GM03348 (cell line): ENCODE measurements at places on chromosomes 7 and 10.

DNA sequence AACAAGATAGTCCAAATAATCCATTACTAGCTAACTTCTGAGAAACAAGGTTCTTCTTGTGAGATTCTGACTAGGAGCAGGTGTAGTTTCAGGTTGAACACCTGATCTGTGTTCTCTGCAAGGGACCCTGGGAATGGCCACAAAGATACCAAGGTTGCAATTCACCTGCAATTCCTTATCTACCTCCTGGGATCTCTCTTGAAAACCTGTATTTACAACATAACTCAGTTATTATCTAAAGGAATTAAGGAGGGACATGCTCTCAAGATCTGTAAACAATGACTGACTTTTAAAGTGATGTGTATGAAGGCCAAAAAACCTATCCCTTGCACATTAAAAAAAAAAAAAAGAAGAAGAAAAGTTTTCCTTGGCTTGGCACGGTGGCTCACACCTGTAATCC lies 54.8 kb downstream of the ABLIM1 start:
- no peak for DNase-seq

- DNase-seq, result no peak
These were observed 362.9 kb downstream of the GFRA1 start for GRCh38 chr10:115909962-115910731.

- DNase-seq, result peak; percentile 50
These were observed 97.5 kb downstream of the UBE2H start for GRCh38 chr7:129855234-129855673.

GRCh38 chr10:52440612-52441285 lies 126.7 kb downstream of the DKK1 start:
- DNase-seq, result no peak

- no peak for DNase-seq
These were observed 81.8 kb downstream of the DIP2C start for GRCh38 chr10:607545-608185.

DNA sequence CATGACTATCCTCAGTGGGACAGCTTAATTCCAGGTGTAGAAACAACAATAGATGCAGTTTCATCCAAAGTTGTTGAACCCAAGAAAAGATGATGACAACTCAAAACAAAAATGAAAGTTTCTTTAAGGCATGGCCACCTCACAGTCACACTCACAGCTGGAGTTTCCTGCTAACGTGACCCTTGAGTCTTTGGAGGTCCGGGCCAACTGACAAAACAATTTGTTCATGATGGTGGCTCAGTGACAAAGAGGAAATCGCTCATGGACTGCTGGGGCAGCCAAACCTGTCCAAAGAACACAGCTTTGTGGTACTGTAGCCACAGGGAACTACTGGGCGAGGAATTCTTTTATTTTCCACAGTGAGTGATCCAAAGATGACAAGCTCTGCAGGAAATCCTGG lies 96.0 kb upstream of the JCAD start:
- DNase-seq, result no peak

DNA sequence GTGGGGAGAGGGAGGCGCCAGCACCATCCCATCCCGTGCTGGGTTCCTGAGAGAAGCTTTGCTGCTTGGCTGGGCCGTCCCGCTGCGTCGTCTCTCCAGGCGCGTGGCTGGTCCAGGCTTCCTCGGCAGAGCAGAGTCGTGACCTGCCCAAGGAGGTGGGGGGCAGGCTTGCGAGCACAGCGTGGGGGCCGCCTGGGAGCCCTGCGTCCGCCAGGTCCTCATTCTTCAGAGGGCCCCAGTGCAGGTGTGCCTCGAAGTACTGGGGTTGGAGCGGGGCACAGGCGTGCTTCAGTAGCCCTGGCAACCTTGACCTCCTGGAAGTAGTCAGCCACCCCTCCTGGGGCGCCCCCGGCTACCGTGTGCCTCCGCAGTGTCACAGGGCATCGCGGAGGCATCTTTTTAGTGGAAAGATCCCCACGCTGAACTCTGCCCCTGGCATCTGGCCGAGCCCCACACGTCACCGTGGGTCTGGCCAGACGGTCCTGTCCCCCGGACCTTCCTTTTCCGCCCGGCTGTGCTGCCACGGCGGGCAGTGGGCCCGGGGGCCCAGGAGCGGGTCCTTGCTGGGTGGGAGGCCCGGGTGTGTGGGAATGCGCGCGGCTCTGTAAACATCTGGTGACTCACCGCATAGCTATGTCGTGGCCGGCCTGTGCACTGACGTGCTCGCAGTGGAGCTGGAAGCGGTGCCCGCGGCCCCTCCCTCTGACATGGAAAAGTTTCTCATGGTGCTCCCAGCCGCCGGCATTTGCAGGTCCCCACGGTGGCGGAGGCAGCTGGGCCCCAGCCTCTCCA lies 6.4 kb downstream of the MAFK start:
- DNase-seq, result peak; percentile 98

GRCh38 chr7:2437537-2438148 lies 34.2 kb downstream of the CHST12 start:
- no peak for DNase-seq

DNA sequence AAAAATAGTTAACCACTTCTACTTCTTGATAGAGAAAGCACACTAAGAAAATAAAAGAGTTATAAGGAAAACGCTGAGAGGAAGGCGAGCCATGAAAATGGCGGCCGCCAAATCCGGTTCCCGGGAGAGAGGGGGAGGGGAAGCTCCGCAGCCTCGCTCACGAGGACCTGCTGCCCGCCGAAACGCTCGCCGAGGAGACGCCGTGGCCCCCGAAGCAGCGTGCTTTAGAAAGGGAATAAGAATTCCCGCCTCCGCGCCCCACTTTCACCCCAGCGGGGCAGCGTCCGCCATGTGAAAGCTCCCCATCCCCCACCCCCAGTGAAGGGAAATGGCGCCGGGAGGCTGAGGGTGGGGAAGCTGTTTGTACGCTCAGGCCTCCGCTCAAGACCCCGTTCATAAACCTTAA lies 505 bp downstream of the HNRNPA2B1 start:
- peak; percentile 65 for DNase-seq

- DNase-seq, result no peak
These were observed 335.4 kb upstream of the MEOX2 start for GRCh38 chr7:16021851-16022250.

DNA sequence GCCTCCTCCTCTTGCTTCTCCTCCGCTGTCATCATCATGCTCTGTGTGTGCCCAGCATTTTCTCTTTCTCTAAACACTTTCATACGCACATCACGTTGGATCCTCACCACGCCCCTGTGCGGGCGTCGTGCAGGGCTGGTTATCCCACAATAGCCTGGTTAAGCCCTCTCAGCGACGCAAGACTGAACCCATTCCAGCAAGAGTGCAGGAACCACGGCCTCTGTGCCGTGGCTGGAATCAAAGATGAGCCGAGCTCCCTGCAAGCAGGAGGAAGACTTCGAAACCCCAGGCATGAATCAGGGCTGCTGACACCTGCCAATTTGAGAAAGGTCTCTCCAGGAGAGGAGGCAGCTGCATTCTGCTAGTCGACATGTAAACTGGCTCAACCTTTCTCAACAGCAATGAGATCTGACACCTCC lies 74.8 kb upstream of the FOXK1 start:
- no peak for DNase-seq

DNA sequence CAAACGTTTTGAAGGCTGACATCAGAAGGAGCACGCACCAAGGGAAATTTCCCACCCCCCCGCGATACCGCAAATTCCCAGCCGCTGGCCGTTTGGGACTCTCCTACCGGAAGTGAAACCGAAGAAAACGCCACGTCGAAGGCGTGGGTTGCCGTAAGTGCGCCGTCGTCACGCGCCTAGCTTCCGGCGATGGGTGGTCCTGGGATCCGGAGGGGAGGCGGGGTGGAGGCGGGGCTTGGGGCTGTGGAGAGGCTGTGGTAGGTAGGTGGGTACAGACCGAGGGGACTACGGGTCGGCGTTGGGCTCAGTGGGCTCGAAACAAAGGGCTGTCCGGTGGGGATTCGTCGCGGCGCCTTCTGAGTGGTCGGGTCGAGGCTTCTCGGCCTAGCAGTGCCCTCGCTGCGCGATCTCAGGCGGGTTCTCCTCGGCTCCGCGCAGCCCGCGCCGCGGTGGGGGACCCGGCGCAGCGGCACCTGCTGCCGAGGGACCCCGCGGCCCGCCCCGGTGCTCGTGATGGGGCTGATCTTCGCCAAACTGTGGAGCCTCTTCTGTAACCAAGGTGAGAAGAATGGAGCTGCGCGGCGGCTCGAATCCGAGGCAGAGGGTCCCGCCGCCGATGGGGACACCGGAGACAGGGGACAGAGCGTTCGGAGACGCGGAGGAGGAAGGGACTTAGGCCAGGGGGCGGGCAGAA lies at the start of gene ARL5B:
Gene ARL5B (plus strand): TSS at position 307 of the 694 bp plus-strand sequence. CDS start 207 bp downstream, at position 514.
- peak; percentile 97 for DNase-seq

DNA sequence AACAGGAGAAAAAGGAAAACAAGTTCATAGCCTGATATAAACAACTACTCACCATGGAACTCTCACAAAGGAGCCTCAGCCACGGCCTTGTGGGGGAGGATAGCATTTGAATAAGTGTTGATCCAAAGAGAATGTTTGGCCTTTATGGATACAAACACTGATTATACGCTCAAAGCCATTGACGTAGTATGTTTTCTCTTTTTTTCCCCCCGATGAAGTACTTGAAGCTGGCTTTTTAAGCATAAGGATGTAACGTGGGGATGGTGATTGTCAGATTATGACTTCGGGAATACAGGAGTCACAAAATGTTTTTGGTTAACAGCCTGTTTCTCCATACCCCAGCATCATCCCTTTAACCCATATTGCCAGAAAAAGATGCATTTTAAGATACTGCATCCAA lies 39.8 kb downstream of the CELF2 start:
- no peak for DNase-seq

DNA sequence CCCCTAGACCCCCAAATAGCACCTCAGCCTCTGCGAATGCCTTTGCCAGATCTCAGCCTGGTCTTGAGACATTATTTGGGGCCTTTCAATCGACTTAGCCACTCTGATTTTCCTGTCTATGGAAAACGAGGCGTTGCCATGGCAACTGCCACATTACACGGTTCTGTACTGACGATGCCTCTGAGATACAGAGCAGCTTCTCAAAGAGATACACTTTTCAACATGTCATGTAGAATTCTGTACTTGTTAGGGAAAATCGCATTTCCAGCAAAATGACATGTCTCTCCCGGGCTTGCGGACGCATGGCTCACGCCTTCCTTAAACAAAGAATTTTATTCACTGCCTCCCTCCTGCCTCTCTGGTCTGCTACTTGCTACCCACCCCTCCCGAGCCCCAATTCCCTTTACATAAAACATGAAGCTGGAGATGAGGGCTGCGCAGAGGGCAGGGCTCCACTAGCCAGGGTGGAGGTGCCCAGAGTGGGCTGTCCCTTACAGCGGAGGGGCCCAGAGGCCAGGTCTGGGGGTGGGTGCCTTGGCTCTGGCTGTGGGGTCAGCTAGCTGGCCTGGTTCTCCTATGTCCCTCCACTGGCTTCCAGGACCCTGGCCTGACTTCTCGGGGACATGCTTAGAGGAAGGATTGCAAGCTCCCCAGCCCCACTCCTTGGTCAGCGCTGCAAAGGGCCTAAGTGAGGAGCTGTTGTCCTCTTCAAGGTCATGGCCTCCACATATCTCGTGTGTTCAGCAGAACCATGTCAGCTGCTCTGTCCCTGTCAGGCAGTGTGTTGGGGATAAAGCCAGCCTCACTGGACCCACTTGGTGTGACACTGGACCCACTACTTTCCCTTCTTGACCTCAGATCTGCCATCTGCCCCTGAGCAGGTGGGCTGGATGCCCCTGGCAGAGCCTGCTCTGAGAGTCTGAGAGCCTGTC lies 342.5 kb downstream of the RPS24 start:
- no peak for DNase-seq

- no peak for DNase-seq
These were observed 39.7 kb upstream of the STEAP4 start for GRCh38 chr7:88346357-88346756.

GRCh38 chr10:3676564-3676963 lies 108.4 kb downstream of the KLF6 start:
- no peak for DNase-seq

DNA sequence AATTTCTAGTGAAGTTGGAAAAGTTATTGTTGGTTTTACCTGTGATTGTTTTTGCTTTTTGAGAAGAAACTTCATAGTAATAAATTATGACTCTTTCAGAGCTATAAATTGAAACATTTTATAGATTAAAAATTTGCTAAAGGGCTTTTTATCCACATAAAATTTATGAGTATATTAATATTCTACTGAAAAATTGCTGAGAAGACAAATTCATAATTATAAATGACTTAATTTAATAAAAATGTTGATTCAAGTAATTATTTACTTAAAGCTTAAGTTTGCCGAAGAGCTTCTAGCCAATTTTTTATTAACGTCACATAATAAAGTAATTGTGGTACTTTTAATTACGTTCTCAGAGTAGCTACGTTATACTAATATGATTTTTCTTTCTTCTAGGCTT lies 761.7 kb downstream of the DNAJB9 start:
- no peak for DNase-seq

DNA sequence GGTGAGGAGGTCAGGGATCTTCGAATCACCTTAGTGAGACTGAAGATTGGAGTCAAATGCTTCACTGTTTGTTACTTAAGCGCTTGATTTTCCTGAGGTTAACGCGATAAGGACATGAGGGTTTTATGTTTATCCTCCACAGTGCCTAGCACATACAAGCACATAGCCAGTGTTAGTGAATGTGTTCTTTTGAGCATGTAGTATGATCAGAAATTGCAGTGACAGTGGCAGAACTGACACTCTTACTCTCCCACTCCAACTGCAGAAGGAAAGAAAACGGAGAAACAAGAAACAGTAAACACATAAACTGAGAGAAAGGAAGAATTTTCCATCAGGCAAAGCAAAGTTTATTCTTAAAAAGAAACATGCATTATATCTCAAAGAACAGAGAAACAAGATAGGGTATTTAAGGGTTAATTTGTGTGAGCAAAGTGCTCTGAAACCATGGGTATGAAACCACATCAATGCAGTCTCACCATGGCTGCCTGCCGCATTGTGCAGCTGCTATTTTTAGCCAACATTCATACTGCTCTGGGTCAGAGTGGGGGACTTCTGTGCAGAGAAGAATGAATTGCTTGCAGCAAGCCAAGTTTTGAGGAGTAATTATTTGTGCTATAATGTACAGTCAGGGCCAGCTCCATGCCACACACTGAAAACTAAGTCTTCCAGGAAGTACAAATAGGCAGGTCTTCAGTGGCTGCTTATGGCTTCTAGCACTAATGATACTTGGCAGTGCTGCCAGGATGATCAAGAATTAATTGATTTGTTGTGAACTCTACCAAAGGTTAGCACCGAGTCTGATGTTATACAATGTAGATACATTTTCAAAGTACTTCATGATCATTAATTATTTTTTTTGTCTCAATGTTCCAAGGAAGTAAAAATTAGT lies 152.0 kb downstream of the MACC1 start:
- DNase-seq, result peak; percentile 55

- DNase-seq, result no peak
These were observed 134.4 kb downstream of the BMS1 start for GRCh38 chr10:42916974-42917373.

DNA sequence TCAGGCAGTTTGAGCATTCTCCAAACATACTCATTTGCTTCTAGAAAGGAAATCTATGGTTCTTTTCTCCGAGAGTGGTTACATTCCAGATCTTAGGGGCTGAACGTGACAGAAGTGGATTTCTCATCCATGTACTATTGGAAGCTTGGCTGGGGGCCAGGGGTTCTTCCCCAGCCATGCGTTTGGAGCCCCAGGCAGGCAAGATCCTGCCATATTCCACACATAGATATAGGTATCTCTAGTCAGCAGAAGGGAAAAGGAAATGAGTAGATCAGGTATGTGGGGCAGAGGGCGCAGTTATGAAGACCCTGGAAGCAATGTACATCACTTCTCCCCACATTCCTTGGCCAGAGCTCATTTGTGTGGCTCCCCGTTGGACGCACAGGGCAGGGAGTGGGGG lies 299.8 kb downstream of the CCDC3 start:
- no peak for DNase-seq
